Endothelial cell (in vitro differentiated cells): ENCODE measurements at places on chromosomes 2 and 18.

DNA sequence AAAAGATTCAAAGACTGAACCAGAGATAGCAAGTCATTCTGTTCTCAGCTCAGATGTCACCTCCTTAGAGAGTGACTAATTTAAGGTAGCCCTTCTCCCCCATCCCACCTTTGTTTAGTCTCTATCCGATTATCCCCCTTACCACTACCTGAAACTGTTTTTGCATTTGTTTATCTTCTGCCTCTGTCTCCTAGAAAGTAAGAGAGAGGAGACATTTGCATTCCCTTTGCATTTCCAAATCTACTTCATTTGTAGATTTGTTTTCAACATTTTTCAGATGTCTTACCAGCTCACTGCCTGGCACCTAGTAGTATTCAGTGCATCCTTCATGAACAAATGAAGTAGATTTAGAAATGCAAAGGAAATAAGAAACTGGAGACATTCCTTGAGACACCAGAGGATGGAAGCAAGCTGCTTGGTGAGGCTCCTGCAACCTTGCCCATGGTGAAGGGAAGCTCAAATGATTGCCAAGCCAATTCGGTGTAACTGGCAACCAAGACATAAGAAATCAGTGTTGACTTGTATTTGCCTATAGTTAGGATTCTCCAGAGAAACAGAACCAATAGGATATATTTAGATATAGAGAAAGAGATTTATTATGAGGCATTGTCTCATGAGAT, 385.7 kb downstream of the STK39 start:
- DNase-seq, result no peak

GRCh38 chr2:5982193-5982902, 290.2 kb downstream of the SOX11 start:
- no peak for DNase-seq

DNA sequence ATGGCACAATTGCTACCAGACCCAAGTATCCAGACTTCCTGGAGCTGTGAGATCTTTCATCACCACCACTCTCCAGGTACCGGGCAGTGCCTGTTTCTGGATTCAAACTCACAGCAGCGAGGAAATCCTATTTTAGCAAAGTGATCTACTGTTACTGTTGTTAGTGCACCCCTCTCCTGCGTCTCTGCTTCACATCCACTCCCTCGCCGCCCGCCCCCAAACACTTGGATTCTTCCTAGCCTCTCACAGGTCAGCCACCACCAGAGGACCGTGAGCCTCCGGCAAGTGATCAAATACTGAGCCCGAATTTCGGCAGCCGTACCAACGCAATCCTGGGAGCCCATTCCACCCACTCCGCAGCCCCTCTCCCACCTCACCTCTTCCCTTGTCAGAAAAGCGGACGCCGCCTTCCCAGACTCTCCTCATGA, 519 bp downstream of the METTL4 start:
- peak; percentile 66 for DNase-seq

DNA sequence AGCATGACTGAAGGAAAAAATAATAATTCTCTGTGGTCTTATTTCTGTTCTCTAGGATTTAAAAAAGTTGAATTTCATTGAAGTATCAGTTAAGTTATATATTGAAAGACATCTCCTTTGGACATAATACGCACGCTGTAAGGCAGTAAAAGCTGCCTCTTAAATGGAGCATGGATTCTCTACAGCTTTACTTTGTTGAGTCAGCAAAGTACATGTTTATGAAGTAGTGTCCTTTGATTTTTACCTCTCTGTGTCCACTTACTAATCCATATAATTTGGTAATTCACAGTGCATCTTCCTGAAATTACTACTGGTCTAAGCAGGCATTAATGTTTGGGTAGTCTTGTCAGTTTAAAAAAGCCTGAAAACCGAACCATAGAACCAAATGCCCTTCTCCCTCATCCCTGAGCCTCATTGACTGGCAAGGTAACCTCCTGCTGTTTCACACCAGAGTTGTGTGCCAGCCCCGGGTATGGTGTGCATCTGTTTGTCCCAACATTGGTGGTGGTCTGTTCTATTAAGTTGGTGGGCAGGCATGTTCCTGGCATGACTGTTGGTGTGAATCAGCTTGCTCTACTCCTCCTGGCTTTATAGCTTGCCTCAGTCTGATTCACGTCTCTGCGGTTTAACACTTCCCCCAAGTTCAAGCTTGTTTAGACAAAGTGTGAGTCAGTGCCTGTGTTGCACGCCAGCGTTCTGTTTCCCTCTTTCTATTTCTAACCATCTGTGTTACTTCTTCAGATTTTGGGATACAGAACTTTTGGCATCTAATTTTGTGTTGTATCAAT, 71.0 kb upstream of the ITM2C start:
- DNase-seq, result no peak

GRCh38 chr2:32632089-32632488, 4.2 kb downstream of the TTC27 start:
- no peak for DNase-seq

- DNase-seq, result no peak
Measured at GRCh38 chr2:39510140-39510539, 73.1 kb upstream of the MAP4K3 start.

GRCh38 chr2:69017080-69017479, 4.1 kb downstream of the ANTXR1 start:
- no peak for DNase-seq

- DNase-seq, result no peak
Measured at GRCh38 chr2:63589148-63589958, 590 bp downstream of the MDH1 start.

GRCh38 chr2:227761740-227762476, 16.2 kb downstream of the SCYGR8 start:
- no peak for DNase-seq

DNA sequence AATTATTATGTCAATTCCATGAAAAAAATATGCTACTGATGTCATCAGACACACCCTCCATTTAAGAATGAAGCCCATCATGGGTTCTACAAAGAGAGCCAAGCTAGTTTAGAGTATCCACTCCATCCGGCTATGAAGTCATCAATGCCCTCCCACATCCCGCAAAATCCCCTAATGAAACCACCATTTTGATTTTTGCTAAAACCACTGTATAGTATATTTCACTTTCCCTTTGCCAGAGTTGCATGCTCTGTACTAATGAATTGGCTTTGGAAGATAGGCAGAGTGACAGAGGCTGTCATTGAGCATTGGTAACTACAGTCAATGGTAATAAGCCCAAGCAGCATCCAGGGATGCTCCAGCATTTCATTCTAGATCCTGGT, 118.6 kb downstream of the ANKRD44 start:
- DNase-seq, result no peak

GRCh38 chr2:54081574-54081973, 33.8 kb upstream of the ACYP2 start:
- DNase-seq, result no peak

GRCh38 chr18:50707855-50708469, 111.9 kb downstream of the MRO start:
- no peak for DNase-seq

- no peak for DNase-seq
Measured at GRCh38 chr18:8978394-8978793, 124.1 kb upstream of the NDUFV2 start.

GRCh38 chr2:190343536-190344275, at the start of gene INPP1:
Gene INPP1 (plus strand): TSS chr2:190343589. CDS start chr2:190360103, 16,514 bp downstream.
- DNase-seq, result peak; percentile 56

GRCh38 chr2:206217166-206217565, 57.3 kb upstream of the ZDBF2 start:
- no peak for DNase-seq

DNA sequence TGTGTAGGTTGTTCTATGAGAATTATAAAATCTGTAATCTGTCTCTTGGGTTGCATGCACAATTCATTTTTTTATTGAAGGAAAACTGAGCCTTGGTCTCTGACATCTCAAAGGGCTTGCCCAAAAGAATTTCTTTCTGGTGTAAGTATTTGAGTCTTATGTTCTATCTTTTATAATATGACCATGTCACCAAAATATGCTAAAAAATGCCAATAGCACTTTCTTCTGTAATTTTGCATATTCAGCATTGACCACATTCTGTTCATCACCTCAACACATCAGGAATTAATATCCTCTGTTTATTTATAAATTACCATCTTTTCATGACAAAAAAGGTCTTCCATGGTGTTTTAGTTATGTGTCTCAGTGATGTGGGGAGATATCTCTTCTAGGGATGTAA, 268.7 kb upstream of the TCF4 start:
- DNase-seq, result no peak

DNA sequence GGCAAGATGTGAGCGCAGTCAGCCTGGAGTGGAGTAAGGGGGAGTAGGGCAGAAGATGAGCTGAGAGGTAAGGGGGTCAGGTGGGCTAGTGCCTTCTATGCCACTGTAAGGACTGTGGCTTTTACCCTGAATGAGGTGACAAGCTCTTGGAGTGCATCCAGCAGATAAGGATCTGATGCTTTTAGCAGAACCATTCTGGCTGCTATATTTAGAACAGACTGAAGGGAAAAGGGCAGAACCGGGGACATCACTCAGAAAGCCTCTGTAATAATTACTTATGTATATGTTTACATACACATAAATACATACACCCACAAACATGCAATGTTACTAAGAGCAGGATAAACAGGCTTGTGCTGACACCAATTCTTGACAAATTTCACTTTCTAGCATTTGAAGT, 124.8 kb downstream of the DTNB start:
- no peak for DNase-seq

- no peak for DNase-seq
Measured at GRCh38 chr2:223643309-223643708, 41.1 kb upstream of the SCG2 start.

DNA sequence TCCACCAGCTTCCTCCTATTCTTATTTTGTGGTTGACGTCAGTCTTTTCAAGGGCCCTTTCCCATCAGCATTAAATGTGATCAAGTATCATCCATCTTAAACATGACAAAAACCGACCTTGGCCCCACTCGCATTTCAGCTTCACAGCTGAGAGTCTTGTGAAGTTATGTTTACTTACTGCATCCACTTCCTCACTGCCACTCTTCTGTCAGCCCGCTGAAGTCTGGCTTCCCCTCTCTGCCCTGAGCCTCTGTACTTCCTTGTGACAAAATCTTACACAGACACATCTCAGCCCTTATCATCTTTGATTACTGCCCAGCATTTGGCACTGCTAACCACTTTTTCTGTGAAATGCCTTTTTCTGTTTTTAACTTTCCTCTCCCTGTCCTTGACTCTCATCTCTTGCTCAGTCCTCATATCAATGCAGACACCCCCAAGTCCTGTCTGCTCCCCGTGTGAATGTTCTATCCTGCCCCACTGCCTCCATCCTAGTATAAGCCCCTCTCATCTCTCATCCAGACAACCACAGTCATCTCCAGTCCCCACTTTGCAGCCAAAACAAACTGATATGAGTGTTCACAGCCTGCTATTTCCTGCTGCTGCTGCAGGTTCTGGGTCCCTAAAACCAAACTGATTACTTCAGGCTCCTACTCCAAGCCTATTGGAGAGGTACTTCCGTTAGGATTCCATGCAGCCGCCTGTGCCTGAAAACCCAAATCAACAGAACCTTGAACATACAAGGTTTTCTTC, 31.4 kb downstream of the FOSL2 start:
- no peak for DNase-seq

- DNase-seq, result no peak
Measured at GRCh38 chr2:17184512-17184911, 333.7 kb downstream of the RAD51AP2 start.

- no peak for DNase-seq
Measured at GRCh38 chr18:3223356-3223755, 3.6 kb upstream of the MYOM1 start.

DNA sequence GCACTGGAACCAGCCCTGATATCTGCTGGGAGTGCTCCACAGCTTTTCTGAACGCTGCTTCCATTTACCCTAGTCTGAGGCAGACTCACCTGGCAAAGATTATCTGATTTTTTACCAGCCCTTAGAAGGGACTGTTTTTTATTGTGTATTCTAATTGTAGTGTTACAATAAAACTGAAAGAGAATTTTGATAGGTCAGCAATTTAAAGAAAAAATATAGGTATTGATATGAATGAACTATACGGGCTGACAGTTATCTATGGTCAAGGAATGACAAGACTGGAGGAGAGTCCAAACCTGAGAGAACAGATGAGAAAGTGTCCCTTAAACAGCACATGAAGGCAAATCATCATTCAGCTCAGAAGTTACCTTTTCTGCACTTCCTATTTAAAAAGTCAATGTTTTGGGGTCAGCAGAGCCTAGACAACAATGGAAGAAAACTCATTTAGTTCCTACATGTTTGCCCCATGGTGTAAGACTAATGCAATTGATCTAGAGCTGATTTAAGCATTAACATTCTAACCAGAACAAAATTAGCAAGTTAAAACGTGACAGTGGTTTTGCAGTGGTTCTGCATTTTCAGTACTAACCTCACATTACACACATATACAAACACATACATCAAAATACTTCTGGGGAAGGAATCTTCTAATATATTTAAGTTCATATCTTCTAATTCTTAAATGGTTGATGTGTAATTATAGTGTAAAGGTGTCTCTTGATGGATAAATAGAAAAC, 500.9 kb downstream of the TGIF1 start:
- no peak for DNase-seq
